Dorsolateral prefrontal cortex (tissue), 122 donors: ENCODE measurements at places on chromosomes 6 and 20.

- DNase-seq, result no peak
Measured at GRCh38 chr6:63897459-63897858, 261.9 kb downstream of the PHF3 start.

GRCh38 chr6:158730541-158730907 lies 80.7 kb downstream of the SYTL3 start:
- DNase-seq, result no peak

GRCh38 chr6:149628875-149629510 lies 19.5 kb downstream of the KATNA1 start:
- DNase-seq, result no peak

DNA sequence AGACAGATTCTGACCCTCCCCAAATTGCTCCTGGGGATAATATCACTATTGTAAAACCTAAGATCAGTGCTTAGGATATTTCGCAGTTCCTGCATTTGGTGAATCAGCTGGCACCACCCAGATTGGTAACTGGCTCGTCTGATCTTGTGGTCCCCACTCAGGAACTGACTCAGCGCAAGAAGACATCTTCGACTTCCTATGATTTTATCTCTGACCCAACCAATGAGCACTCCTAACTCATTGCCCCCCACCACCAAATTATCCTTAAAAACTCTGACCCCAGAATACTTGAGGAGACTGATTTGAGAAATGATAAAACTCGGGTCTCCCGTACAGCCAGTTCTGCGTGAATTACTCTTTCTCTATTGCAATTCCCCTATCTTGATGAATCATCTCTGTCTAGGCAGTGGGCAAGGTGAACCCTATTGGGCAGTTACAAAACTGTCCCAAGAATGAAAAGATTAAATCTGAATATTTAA lies 55.7 kb upstream of the PRND start:
- DNase-seq, result no peak

DNA sequence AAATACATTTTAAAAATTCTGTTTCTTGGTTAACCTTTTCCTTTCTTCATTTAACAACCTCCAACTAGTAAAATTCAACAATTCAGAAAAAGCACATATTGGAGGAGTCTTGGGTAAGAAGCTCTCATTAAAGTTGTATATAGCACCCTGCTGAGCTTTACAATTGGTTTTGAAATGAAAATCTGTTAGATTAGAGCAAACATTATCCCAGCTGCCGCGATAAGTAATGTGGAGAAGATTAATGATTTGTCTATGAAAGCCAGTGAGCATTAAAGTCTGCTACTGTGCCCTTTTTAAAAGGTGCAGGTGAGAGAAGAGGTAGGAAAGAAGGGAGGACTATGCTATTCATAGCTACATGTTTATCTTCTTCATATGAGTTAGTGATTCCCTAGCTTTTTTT lies 201.5 kb downstream of the ZFAND3 start:
- DNase-seq, result no peak

- DNase-seq, result no peak
Measured at GRCh38 chr20:63194007-63194796, 21.7 kb downstream of the YTHDF1 start.

GRCh38 chr20:62333820-62334595 lies 31.2 kb downstream of the ADRM1 start:
- DNase-seq, result no peak

GRCh38 chr20:16801919-16802651 lies 53.9 kb downstream of the OTOR start:
- DNase-seq, result peak; percentile 88
